Activated naive CD4-positive, alpha-beta T cell (primary cell): ENCODE measurements at places on chromosomes 1 and 21.

- DNase-seq, result no peak
These were observed 30.0 kb downstream of the SLC27A3 start for GRCh38 chr1:153805042-153805745.

GRCh38 chr1:173355281-173356031 lies 121.7 kb upstream of the PRDX6 start:
- DNase-seq, result no peak

DNA sequence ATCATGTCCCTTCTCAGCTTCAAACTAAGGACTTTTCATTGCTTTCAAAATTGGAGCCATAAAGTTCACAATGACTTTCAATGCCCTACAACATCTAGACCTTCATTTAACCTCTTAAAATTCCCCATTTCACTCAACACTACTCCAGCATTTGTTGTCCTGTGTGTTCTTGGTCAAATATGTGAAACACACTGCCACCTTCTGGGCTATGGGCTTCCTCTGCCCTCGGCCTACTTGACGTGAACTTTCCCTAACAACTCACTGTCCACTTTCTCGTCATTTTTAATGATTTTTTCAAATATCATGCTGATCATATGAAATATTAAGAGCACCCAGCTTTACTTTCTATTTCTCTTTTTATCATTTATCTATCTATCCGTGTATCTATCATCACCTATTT lies 2018.4 kb downstream of the NCAM2 start:
- DNase-seq, result no peak

GRCh38 chr1:22024485-22025367 lies 23.3 kb downstream of the CELA3A start:
- no peak for DNase-seq

DNA sequence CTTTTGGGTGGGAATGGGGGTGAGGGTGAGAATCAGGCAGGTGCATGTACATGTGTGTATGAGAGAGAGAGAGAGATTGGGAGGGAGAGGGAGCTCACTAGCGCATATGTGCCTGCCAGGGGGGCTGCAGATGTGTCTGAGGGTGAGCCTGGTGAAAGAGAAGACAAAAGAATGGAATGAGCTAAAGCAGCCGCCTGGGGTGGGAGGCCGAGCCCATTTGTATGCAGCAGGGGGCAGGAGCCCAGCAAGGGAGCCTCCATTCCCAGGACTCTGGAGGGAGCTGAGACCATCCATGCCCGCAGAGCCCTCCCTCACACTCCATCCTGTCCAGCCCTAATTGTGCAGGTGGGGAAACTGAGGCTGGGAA lies 95.0 kb downstream of the EPHB2 start:
- no peak for DNase-seq

DNA sequence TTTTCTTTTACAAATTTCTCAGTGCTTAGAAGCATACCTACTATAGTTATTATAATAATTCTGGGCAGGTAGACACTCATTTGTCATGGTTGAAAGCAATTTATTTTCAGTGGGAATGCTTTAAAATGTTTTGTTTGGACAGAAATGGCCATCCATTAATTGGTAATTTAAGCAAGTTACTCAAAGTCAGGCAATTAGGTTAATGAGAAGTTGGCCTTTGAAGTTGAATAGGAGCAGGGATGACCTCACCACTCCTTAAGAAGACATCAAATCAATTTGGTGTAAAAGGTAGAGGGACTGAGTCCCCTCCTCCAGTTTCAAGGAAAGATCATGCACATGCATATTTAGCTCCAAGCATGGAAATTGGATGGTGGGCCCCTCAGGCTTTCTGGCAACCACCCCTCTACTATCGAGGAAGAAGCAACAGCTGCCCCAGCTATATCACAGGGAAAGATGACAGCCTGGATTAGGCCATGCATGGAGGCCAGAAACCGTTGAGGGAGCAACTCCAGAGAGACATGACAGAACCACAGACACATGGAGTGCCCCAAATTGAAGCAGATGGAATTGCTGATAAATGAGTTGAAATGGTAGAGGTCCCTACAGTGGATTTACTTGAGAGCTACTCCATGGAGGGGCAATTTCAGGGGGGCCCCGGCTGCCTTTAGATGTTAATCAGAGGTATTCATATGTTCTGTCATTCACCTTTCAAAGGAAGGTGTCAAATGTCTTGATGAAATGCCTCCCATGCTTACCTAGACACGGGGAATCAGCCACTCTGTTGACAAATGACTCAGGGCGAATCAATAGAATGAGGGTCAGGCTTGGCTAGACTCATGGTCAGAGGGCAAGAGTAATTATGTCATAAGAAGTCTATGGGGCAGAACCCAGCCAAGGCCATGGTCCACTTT lies 26.7 kb downstream of the HLX start:
- no peak for DNase-seq

- no peak for DNase-seq
These were observed 106.5 kb downstream of the HLCS start for GRCh38 chr21:36859744-36860501.

DNA sequence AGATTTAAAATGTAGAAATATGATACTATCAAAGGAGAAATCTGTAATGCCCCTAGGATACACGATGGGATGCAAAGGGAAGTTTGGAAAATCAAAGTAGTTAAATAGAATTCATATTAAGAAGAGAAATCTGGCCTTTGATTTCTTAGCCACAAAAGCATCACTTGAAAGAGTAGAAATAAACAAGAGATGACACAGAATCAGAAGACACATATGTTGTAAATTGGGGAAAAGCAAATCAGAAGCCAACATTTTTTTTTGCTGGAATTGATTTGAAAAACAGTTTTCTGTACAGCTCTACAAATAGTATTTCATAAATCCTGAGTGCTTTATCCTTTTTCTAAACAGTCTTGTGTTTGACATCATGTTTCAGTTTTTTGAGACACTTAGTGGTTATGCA lies 12.4 kb upstream of the TNFSF18 start:
- no peak for DNase-seq

- no peak for DNase-seq
These were observed 58.0 kb downstream of the NPHP4 start for GRCh38 chr1:5934058-5934884.

- DNase-seq, result no peak
These were observed 127.7 kb upstream of the COL6A1 start for GRCh38 chr21:45853703-45854342.

DNA sequence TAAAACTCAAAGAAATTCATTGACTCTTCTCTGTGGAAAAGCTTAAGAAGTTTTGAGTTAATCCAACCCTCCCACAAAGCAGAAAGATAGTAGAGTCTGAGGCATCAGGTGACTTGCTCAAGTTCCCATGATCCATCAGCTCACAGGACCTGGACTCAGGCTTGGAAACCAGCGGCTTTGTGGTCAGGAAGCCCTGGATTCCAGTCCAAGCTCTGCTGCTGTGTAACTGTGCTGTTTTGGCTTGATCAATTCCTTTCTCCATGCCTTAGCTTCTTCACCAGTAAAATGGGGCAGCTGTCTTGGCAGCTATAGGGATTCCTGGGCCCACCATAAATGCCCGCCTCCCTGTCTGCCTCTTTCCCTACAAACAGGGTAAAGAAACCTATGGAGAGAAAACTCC lies 180.2 kb downstream of the HIVEP3 start:
- no peak for DNase-seq

DNA sequence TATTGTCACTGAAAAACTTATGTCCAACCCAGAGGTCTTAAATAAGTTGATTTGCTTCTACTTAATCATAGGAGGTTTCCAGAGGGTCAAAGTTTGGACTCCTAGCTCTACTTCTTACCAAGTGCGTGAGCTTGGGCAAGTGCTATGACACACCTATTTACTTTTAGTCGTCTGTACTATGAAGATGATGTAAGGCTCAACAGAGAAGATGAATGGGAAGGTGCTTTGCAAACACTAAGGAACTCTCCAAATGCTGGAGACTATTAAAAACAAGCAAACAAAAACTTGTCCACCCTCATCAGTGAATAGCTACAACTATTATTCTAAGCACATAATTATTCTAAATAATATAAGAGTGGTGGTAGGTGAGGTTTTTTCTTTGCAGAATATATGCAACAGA lies 232.3 kb upstream of the USP24 start:
- DNase-seq, result no peak

- no peak for DNase-seq
These were observed 4.4 kb downstream of the TTC34 start for GRCh38 chr1:2796890-2797740.

DNA sequence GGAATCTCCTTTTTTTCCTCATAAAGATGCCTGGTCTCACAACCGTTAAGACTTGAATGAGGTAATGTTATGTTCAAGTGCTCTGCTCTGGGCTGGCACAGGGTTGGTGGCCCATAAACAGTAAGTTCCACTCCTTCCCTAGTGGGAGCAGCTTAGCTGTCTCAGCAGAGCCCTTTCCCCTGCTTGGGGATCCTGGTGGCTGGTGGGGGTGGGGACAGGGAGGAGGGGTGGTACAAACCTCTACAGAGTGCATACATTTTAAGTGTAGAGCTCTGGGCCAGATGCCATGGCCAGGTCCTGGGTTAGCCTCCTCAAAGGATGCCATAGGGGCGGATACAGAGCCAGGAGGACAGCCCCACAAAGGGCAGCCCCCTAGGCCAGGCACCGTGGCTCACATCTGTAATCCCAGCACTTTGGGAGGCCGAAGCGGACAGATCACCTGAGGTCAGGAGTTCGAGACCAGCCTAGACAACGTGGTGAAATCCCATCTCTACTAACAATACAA lies 20.7 kb upstream of the PADI1 start:
- no peak for DNase-seq

- no peak for DNase-seq
These were observed 54.6 kb upstream of the POU2F1 start for GRCh38 chr1:167165948-167166689.

DNA sequence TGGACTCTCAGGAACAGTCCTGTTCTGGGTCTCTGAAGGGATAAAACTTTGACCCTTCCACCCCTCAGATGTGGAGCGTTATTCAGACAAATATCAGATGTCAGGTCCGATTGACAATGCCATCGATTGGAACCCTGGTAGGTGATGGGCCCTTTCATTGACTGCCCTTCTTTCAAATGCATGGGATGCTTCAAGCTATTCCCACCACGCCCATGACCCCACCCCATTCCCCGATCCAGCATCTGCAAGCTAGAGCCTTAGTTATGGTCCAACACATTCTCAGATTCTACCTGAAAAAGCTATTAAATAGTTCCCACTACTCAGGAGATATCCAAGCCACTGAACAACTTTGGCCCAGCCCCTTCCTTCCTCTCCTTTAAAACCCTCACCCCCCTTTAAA lies 12.5 kb downstream of the POLR3GL start:
- no peak for DNase-seq

DNA sequence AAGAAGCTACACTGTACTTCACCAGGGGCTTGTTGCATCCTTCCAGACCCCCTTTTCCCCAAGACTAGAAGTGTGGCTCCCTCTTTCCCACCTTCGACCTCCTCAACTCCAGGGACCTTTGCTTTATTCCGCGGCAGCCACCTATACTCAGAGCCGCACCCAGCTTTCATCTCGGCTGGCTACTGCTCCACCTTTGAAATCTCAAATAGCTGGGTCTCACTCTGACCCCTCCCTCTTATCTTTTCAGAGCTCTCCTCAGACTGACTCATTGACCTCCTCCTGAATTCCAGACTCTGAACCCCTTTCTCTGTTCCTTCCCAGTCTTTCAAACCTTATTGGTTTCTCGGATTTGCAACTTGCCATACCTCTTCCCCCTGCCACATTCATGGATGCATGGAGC lies 144.7 kb upstream of the JUN start:
- DNase-seq, result no peak

- DNase-seq, result no peak
These were observed 10.6 kb downstream of the SLC19A1 start for GRCh38 chr21:45531393-45532215.

GRCh38 chr1:20448671-20449071 lies 37.3 kb downstream of the CAMK2N1 start:
- no peak for DNase-seq

DNA sequence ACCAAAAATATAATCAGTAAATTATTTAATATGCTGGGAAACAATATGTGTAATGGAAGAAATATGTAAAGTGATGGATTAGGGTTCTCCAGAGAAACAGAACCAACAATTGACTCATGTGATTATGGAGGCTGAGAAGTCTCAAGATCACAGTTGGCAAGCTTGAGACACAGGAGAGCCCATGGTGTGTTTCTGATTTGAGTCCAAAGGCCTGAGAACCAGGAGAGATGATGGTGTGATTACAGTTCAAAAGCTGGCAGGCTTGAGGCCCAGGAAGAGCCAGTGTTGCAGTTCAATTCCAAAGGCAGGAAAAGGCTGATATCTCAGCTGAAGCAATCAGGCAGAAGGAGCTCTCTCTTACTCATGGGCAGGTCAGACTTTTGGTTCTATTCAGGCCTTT lies 138.8 kb upstream of the NBPF11 start:
- no peak for DNase-seq

- DNase-seq, result no peak
These were observed 256.5 kb downstream of the PAPPA2 start for GRCh38 chr1:176719447-176719846.

DNA sequence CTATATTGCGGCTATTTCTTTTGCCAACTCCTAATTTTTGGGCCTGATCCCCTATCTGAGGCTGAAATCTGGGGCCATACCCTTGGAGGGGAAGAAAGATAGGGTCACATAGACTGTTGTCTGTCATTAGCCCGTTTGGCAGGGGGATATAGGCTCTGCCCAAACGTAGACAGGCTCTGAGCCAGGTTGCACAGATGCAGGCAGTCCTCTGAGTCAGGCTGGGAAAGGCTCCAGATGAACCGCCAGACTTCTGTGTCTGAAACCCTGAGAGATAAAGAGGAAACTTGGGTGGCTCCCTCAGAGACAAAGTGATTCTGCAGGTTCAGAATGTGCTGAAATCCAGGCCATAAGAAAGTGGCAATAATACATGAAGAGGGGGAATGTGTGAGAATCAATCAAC lies 4.0 kb upstream of the CAP1 start:
- DNase-seq, result no peak

- DNase-seq, result no peak
These were observed 74.0 kb downstream of the SYT6 start for GRCh38 chr1:114079596-114080190.

DNA sequence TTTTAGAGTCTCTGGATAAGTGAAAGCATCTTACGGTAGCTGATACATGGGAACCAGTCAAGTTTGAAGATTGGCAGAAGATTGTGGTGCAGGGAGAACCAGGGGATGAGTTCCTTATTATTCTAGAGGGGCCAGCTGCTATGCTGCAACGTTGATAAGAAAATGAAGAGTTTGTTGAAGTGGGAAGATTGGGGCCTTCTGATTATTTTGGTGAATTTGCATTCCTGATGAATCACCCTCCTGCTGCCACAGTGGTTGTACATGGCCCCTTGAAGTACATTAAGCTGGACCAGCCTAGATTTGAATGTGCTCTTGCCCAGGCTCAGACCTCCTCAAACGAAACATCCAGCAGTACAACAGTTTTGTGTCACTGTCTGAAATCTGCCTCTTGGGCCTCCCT lies 45.9 kb downstream of the BTBD8 start:
- no peak for DNase-seq

- no peak for DNase-seq
These were observed 82.0 kb upstream of the DPH5 start for GRCh38 chr1:101107496-101108110.

DNA sequence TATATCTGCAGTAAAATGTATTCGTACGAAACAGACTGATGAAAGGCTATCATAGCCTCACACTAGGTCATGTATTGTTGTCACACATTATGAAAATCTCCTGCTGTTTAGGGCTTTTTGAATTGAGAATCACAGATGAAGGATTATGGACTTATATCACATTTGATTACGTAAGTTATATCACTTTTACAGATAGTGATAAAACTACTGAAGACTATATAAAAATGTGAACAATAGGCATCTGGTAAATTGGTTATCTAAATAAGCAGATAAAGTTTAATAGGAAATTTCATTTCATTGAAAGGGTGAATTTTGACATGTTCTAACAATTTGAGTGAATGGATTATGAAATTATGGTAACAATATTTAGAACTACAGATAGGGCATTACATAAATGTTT lies 20.0 kb downstream of the LAMC1 start:
- no peak for DNase-seq
